ENCODE measurements at places on chromosomes 11 and 22.

DNA sequence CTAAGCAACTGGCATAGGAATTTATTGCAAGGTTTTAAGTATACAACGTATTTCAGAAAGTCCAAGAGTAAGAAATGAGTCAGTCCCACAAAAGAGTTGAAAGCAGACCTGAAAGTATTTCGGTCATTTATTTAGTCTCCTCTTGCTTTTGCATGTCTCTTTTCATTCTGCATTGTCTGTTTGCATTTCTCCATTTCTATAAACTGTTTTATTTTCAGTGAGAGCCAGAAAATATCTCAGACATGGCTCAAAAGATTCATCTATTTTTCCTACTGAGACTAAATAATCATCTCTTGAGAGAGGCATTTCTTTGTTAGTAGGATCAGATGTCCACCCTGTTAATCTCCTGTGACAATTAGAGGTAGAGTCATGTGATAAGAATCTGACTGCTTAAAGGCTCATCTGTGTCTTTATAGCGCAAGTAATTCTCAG, 219.1 kb upstream of the CCDC179 start:
- no peak for DNase-seq

DNA sequence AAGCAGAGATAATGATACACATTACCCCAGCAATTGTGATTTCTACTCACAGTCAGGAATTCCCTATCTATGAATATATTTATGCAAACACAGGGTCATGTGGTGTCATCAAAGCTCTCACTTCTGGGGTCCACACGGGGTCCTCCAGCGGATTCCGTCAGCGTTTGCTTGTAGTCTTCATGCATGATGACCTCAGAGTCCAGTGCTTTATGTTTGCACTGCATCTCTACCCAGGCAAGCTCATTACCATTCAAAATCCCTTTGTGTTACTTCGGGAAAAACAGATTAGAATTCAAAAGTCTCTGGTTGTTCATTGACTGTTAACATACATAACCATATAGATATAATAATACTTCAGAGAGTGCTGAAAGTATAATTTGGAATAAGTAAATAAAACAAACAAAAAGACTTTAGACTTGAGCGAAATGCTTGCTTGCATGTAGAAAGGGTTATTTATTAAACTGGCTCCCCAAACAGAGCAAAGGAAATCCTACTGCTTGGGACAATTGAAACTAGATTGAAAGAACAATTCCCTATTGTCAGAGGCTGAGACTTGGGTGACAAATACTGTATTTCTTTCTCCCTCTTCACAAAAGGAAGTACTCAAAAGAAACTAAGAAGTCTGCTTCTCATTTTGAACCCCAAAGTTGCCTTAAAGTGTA, 423.1 kb downstream of the ETS1 start:
- no peak for DNase-seq

DNA sequence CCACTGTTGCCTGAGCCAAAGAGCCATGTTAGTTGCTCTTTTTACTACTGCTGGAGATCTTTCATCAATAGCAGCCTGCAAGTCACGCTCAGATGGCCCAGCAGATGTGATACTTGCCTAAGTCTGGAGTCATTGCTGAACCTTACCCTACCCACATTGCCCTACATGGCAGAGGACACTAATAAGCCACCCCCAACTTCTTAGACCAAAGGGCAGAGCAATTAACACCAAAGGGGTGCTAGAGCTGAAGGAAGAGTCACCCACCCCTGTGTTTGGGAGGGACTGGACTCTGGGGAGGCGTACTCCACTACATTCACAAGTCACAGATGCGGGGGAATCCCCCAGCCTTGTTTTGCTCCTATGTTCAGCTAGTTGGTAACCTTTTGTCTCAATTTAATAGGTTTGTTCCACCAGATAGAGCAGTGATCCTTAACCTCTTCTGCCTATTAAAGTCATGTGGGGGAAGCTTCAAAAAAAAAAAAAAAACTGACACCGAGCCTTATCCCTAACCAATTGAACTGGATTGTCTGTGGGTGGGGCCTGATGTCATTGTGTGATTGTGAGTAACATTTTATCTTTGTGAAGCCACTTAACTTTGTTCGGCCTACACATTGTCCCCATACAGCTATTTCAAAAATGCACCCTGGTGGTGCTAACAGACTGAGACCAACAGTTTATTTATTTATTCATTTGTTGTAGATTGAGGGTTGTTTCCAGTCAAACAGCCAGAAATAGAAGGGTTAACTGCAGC, 13.1 kb downstream of the ADM start:
- DNase-seq, result no peak

- DNase-seq, result no peak
Observed at GRCh38 chr11:75944515-75944914, 129.5 kb downstream of the UVRAG start.

- no peak for DNase-seq
Observed at GRCh38 chr11:113796663-113797259, 17.2 kb downstream of the CLDN25 start.

- DNase-seq, result no peak
Observed at GRCh38 chr11:94820480-94820879, 52.3 kb downstream of the AMOTL1 start.

DNA sequence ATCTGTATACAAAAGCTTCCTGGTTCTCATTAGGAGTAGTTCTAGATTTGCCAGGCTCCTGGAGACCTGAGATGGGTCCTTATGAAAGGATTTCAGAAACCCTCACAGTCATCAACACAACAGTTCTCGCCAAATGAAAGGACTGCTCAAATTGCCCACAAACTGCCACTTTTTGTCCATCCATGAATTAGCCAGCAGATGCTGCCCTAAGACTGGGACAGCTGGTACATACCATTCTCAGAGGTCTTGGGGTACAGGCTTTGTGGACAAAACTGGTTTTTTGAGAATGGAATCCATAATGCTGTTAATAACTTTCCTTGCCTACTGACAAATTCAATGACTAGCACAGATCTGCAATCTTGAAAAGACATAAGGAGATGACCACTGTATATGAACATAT, 23.4 kb upstream of the BDNF start:
- no peak for DNase-seq

GRCh38 chr11:110077346-110077745, 15.8 kb upstream of the ZC3H12C start:
- no peak for DNase-seq

- DNase-seq, result no peak
Observed at GRCh38 chr11:64850979-64851567, 6.6 kb upstream of the CDC42BPG start.

GRCh38 chr22:20472629-20473442, 22.8 kb downstream of the KLHL22 start:
- no peak for DNase-seq

- no peak for DNase-seq
Observed at GRCh38 chr11:737366-737765, 9.9 kb upstream of the TALDO1 start.

- DNase-seq, result no peak
Observed at GRCh38 chr11:69892237-69892985, 73.2 kb upstream of the FGF3 start.

DNA sequence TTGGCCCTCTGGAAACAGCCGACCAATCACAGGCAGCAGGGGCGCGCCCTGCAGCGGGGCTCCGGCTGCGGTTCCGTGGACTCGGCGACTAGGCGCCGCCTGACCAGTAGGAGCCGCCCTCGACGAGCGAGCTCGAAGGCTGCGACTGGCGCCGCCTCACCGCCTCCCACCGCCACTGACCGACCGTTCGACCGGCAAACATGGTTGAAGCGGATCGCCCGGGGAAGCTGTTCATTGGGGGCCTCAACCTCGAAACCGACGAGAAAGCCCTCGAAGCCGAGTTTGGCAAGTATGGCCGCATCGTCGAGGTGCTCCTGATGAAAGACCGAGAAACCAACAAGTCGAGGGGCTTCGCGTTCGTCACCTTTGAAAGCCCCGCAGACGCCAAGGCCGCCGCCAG, at the start of gene RBMXL2:
Gene RBMXL2, plus strand, starts transcription at position 78 of the 400 bp plus-strand sequence. Its CDS starts 123 bp downstream, at position 201.
- no peak for DNase-seq

GRCh38 chr22:22728382-22728781, 84.0 kb downstream of the GGTLC2 start:
- DNase-seq, result no peak

DNA sequence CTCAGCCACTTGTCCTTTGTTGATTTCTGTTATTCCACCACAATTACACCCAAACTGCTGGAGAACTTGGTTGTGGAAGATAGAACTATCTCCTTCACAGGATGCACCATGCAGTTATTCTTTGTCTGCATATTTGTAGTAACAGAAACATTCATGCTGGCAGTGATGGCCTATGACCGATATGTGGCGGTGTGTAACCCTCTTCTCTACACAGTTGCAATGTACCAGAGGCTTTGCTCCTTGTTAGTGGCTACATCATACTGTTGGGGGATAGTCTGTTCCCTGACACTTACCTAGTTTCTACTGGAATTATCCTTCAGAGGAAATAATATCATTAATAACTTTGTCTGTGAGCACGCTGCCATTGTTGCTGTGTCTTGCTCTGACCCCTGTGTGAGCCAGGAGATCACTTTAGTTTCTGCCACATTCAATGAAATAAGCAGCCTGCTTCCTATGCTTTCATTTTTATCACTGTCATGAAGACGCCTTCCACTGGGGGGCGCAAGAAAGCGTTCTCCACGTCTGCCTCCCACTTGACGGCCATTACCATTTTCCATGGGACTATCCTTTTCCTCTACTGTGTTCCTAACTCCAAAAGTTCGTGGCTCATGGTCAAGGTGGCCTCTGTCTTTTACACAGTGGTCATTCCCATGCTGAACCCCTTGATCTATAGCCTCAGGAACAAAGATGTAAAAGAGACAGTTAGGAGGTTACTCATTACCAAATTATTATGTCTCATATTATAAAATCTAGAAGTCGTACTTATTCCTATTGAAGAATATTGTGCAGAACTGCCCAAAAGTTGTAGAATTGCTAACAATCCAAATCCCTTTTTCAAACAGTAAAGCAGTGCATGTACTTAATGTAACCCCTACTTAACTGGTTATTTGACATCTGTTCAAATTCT, 53.2 kb downstream of the OR4C6 start:
- DNase-seq, result no peak

- no peak for DNase-seq
Observed at GRCh38 chr11:8296872-8297271, 33.2 kb upstream of the LMO1 start.

DNA sequence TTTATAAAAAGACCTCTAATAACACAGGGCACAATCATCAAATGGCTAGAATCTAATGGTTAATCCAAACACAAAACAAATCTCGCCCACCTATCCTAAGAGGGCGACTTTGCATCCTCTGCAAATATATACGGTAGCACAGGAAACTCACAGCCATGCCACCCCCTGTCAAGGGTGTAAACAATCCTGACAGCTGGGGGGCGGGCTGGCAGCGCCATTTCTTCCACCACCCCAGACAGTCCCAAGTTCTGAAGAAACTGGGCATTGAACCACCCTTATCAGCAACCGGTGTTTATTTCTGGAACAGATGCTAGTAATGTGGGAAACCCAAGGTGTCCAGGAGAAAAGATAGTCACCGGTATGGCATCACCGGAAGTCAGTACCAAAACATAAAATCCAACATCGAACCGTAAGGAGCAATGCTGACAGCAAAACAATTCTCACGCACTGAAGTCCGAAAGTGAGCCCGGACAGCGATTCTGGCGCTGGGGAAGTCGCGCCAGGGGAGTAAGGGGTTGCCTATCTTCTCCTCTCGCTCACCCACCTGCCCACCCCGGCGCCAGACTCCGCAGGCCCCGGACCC, 825 bp downstream of the FBXO3 start:
- DNase-seq, result no peak

DNA sequence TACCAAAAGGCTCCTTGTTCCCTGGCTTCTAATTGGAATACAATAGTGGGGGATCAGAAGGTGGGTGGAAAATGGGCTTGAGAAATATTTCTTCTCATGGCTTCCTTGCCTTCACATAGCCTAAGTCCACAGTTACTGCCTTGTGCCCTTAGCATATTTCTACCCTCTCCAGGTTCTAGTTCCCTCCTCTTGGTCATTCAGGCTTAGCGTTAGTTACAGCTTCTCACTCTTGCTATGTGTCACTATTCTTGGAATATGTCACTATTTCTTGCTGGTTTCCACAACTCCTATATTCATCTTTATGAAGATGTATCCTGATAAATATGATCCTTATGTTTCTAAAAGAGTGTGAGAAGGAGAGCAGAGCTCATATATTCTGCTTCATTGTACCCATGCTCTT, 2.5 kb downstream of the OR2D2 start:
- DNase-seq, result no peak

- DNase-seq, result no peak
Observed at GRCh38 chr22:24429411-24430365, 2.3 kb downstream of the ADORA2A start.

DNA sequence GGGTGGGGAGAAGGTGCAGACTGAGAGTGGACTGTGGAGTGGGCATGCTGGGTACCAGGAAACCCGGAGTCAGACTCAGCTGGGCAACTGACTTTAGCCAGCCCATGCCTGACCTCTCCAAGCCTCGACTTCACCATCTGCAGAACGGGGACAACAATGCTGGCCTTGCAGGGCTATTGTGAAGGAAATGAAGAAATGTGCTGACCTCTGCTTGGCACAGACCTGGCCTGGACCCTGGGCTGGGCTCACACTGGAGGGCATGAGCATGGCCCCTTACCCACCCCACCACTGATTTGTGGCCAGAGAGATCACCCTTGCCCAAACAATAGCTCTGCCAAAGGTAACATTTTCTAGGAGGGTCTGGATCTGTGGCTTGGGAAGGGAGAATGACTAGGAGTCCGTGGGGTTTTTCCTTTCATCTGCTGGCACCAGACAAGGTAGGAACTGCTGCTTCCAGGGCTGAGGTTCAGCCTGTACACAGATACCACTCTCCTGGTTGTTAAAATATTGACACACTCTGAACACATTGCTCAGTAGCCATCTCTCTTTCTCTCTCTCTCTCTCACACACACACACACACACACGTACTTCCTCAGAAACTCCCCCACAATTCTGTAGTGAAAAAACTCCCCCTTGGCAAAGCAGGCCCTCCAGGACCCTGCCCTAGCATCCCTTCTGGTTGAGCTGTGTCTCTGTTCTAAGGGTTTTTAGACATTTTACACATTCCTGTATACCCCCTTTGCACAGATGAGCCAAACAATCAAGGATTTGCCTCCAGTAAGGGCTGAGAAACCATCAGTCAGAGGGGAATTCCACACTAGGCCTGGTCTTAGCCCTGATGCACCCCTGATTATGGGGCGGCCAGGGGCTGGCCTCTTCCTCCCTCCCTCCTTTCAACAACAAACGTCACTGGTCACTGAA, 1.0 kb downstream of the MOGAT2 start:
- no peak for DNase-seq

DNA sequence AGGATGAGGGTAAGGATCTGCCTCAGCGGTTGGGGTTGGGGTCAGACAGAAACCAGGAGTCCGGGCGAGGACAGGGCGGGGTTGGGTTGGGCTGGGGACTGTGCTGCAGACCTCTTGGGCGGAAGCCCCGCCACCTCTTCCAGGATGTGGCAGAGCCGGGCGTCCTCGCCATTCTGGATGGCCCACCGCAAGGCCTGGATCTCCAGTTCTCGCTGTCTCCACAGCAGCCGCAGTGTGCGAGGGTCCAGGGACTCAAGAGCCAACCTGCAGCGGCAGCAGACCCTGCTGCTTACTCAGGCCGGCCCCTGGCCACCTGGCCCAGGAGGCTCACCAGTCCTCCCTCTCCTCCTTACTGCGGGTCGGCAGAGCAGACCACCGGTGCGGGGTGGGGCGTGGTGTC, 2.0 kb downstream of the LMNTD2 start:
- DNase-seq, result no peak

Data from SK-N-MC (cell line).